ENCODE measurements at places on chromosomes 2 and 18.
A peak's percentile ranks its signal among the peaks of the same experiment; 100 is the strongest.

GRCh38 chr18:11987527-11987926 lies 6.2 kb downstream of the IMPA2 start:
- no peaks in the 10 kb centered on the region for H3K27me3 ChIP-seq
- H3K36me3 ChIP-seq = no peaks in the 10 kb centered on the region
- no peak overlapping the region for H3K4me3 ChIP-seq
- no peaks in the 10 kb centered on the region for H3K4me1 ChIP-seq
- peak; percentile 36 for DNase-seq

- no peaks in the 10 kb centered on the region for H3K4me1 ChIP-seq
- no peak overlapping the region for H3K4me3 ChIP-seq
- H3K27ac ChIP-seq = no peak overlapping the region
- DNase-seq = no peak
- no peaks in the 10 kb centered on the region for H3K27me3 ChIP-seq
Measured at GRCh38 chr18:57603871-57604270, 17.4 kb upstream of the FECH start.

- no peak overlapping the region for H3K27ac ChIP-seq
- DNase-seq = no peak
- no peaks in the 10 kb centered on the region for H3K27me3 ChIP-seq
- H3K4me1 ChIP-seq = peaks cover 3% of the 10 kb centered on the region
Measured at GRCh38 chr18:41119031-41119430, 836.0 kb upstream of the PIK3C3 start.

- peak; percentile 23 for DNase-seq
- H3K4me3 ChIP-seq = no peak overlapping the region
- no peaks in the 10 kb centered on the region for H3K27me3 ChIP-seq
- H3K4me1 ChIP-seq = peaks cover 6% of the 10 kb centered on the region
- H3K27ac ChIP-seq = no peak overlapping the region
- H3K36me3 ChIP-seq = no peaks in the 10 kb centered on the region
Measured at GRCh38 chr18:2826581-2826980, 20.2 kb upstream of the EMILIN2 start.

GRCh38 chr18:54558609-54559585 lies 32.1 kb upstream of the DYNAP start:
- H3K36me3 ChIP-seq = no peaks in the 10 kb centered on the region
- no peaks in the 10 kb centered on the region for H3K4me1 ChIP-seq
- DNase-seq = no peak
- peaks cover 2% of the 10 kb centered on the region for H3K27me3 ChIP-seq
- H3K4me3 ChIP-seq = no peak overlapping the region

- no peaks in the 10 kb centered on the region for H3K36me3 ChIP-seq
- H3K27ac ChIP-seq = no peak overlapping the region
- peak; percentile 39 for DNase-seq
Measured at GRCh38 chr18:37668971-37669747, 103.6 kb upstream of the CELF4 start.

- DNase-seq = no peak
- H3K4me3 ChIP-seq = no peak overlapping the region
- H3K36me3 ChIP-seq = peaks cover 5% of the 10 kb centered on the region
- no peaks in the 10 kb centered on the region for H3K4me1 ChIP-seq
- H3K27me3 ChIP-seq = no peaks in the 10 kb centered on the region
- no peak overlapping the region for H3K27ac ChIP-seq
Measured at GRCh38 chr2:241390301-241391206, 34.5 kb downstream of the FARP2 start.

DNA sequence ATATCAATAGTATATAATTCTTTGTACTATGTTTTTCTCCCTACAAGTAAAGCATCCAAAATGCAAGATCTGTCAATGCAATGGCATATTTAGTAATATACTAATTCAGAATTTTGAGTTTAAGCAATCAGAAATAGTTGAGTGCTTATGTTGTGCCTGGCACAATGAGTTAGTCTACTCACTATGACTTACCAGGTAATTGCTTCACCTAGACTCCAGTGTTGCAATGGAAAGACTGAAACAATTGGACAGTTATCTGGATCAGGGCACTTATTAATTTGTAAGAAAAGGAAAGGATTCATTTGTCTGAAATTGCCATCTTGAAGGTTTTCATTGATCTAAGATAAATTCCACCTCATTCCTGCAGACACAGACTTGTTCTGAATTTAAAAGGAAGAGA lies 97.6 kb upstream of the TCF4 start:
- H3K27ac ChIP-seq = no peak overlapping the region
- H3K27me3 ChIP-seq = no peaks in the 10 kb centered on the region
- no peaks in the 10 kb centered on the region for H3K4me1 ChIP-seq
- DNase-seq = no peak
- H3K4me3 ChIP-seq = no peak overlapping the region

- no peak for DNase-seq
- H3K4me3 ChIP-seq = no peak overlapping the region
- no peak overlapping the region for H3K27ac ChIP-seq
- no peaks in the 10 kb centered on the region for H3K27me3 ChIP-seq
Measured at GRCh38 chr2:212385241-212385640, 153.4 kb downstream of the ERBB4 start.

DNA sequence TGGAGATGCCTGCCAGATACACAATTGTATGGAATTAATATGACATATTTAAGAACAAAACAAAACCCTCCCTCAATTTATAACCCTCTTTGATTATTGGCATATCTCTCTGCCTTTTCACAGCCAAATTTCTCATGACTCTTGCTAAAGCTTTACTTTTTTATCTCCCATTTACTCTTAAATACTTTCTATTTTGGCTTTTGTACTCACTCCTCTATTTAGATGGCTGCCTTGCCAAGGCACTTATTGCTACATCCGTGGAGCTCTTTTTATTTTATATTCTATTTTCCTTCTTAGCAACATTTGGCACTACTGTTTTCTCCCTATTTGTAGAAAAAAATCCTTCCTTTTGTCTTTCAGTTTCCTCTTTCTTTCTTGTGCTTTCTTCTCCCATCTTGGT lies 466.4 kb upstream of the CWC22 start:
- H3K27me3 ChIP-seq = no peaks in the 10 kb centered on the region
- H3K36me3 ChIP-seq = no peaks in the 10 kb centered on the region

DNA sequence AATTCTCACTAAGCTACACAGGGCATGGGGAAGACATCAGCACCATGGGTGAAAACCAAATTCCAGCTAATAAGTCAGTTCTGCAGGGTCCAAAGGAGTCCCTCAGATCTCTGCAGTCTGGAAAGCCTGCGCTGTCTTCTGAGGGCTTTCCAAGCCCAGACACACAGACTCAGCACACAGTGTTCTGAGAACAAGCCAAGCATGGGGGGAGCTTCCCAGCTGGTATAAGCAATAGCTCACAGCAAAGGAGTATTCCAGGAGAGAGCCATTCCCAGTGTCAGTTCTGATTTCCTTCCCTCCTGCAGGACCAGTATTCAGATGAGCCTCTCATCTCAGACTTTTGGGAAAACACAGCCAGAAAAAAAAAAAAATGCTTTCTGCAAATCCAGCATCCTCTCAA lies 370.8 kb downstream of the TNS1 start:
- DNase-seq = no peak
- H3K27me3 ChIP-seq = peaks cover 12% of the 10 kb centered on the region
- no peaks in the 10 kb centered on the region for H3K4me1 ChIP-seq
- H3K36me3 ChIP-seq = no peaks in the 10 kb centered on the region
- no peak overlapping the region for H3K27ac ChIP-seq

GRCh38 chr18:64331419-64331818 lies 182.5 kb upstream of the LINC00305 start:
- H3K27me3 ChIP-seq = no peaks in the 10 kb centered on the region
- H3K36me3 ChIP-seq = no peaks in the 10 kb centered on the region
- H3K4me3 ChIP-seq = no peak overlapping the region
- H3K4me1 ChIP-seq = no peaks in the 10 kb centered on the region
- no peak for DNase-seq

DNA sequence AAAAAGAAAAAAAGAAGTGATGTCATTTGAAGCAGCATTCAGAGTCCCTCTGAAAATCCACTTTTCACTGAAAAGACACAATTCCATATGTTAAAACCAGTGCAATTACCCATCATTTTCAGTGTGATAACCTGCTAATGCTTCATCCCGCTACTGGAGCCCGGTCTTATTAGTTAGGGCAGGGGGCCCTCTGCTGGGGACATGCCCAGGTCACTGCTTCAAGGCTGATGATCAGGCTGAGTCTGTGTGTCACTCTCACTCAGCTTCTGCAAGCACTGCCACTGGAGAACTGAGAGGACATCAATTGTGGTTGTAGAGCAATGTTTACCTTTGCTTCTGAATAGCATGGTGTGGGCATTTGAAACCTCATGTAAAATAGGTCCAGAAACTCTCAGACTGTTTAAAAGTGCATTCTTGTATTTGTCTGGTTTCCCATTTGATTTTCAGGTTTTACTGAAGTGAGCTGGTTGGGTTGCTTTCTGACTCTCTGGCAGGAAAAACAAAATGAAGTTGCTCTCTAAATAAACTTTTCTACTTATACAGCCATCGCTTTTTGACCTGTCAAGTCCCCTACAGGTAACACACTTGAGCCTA lies 49.2 kb upstream of the NXPH2 start:
- no peaks in the 10 kb centered on the region for H3K4me1 ChIP-seq
- no peak for DNase-seq
- no peak overlapping the region for H3K27ac ChIP-seq
- no peaks in the 10 kb centered on the region for H3K27me3 ChIP-seq
- H3K4me3 ChIP-seq = no peak overlapping the region

DNA sequence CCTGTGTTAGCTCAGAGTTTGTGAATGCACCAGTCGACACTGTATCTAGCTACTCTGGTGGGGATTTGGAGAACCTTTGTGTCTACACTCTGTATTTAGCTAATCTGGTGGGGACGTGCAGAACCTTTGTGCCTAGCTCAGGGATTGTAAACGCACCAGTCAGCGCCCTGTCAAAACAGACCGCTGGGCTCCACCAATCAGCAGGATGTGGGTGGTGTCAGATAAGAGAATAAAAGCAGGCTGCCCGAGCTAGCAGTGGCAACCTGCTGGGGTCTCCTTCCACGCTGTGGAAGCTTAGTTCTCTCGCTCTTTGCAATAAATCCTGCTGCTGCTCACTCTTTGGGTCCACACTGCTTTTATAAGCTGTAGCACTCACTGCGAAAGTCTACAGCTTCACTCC lies 324.2 kb downstream of the RAD51AP2 start:
- no peak overlapping the region for H3K4me3 ChIP-seq
- no peak overlapping the region for H3K27ac ChIP-seq
- no peaks in the 10 kb centered on the region for H3K36me3 ChIP-seq
- DNase-seq = no peak
- no peaks in the 10 kb centered on the region for H3K27me3 ChIP-seq

DNA sequence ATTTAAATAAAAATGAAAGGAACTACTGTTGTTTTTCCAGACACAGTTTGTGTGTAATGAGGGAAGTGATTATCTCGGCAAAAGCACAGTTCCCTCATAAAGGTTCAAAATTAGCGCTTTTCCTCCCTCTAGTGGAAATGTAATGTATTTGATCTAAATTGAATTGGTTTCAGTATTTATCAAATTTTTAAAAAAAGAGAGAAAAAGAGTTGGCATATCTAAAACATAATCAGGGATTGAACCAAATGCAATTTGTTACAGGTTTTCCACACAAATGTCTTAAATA lies 37.5 kb downstream of the CMPK2 start:
- no peaks in the 10 kb centered on the region for H3K36me3 ChIP-seq
- no peak overlapping the region for H3K4me3 ChIP-seq
- H3K27ac ChIP-seq = no peak overlapping the region
- no peak for DNase-seq
- H3K27me3 ChIP-seq = no peaks in the 10 kb centered on the region

DNA sequence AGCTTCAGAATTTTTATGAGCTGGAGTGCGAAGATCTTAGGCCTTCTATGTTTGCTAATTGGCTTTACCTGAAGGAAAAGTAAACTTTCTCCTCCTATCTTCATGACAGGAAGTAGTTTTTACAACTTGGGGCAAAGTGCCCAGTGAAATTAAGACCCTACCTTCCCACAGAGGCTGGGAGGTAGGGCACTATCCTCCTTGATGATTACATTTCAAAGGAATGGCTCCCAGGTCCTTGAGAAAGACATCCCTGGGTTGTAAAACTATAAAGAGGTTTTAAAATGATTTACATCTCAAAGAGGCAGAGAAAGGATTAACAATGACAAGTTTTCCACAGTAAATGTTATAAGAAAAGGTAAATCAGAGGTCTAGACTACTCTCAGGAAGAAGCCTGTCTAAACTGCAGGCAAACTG lies 155.8 kb downstream of the CDH7 start:
- H3K4me1 ChIP-seq = no peaks in the 10 kb centered on the region
- no peak overlapping the region for H3K4me3 ChIP-seq
- H3K36me3 ChIP-seq = no peaks in the 10 kb centered on the region
- H3K27me3 ChIP-seq = no peaks in the 10 kb centered on the region
- H3K27ac ChIP-seq = no peak overlapping the region

DNA sequence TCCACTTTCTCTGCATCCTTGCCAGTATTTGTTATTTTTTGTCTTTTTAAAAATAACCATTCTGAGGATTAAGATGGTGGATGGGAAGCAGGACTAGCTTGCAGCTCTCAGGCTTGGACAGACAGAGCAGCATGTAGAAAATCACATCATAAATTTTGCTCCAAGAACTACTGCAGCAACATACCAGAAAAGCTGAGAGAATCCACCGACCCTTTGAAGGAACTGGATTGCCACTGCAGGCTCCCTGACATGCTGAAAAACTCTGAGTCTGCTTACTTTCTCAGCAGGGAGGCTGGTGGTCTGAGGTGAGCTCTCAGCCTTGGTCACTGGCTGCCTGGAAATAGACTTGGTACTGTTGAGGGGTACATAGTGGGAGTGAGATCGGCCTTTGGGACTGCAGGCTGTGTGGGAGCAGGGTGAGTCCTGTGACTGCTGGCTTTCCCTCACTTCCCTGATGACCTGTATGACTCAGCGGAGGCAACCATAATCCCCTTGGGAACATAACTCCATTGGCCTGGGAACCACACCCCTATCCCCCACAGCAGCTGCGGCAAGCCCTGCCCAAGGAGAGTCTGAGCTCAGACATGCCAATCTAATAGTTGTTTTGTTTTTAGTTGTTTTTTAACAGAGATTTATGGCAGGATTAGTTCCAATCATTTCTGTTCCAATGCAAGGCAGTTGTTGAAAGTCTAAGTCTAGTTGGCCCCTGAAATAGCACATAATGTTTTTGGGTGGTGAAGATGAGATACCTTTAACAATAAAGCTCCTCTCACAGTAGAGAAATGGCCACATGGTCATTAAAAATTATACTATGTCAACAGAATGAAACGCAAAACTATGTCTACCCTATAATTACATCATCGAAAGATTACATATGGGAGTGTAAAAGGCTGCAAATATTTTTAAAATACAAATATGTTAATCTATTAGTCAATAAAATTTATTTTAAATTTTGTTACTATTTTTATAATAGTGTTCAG lies 414.2 kb upstream of the CHAC2 start:
- no peak overlapping the region for H3K27ac ChIP-seq
- H3K4me3 ChIP-seq = peak overlapping the region; percentile 28
- no peaks in the 10 kb centered on the region for H3K27me3 ChIP-seq
- H3K4me1 ChIP-seq = peaks cover 2% of the 10 kb centered on the region
